IPS DF 6.9 (cell line): ENCODE measurements at places on chromosomes 12 and 14.

DNA sequence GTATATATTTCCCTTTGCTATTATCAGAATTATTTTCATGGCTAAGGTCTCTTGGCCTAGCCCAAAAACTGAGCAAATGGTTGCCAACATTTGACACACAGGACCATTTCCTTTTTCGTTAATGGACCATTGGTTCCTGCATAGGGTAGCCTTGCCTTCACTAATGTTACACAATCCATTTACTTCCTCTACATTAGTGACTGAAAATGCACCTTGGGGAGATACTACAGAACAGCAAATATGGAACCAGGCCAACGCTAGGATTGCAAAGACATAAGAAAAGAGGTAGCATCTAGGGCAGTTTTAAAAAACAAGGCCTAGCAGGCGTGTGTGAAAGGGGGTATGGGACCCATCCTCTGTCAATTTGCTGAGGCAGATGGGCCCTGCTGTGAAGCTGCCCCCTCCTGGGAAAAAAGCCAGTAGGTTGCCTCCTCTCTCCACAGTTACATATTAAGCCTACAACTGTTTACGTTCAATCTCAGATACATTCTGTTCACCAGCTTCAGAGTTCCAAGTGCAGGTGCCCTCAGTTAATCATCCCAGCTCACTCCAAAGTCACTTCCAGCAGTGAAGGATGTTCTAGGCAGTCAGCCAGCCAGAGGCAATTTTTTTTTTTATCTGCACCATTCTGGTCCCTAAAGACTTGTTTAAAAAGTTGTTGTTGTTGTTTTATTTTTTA is 15.0 kb downstream of the AQP6 start:
- no peak for DNase-seq

DNA sequence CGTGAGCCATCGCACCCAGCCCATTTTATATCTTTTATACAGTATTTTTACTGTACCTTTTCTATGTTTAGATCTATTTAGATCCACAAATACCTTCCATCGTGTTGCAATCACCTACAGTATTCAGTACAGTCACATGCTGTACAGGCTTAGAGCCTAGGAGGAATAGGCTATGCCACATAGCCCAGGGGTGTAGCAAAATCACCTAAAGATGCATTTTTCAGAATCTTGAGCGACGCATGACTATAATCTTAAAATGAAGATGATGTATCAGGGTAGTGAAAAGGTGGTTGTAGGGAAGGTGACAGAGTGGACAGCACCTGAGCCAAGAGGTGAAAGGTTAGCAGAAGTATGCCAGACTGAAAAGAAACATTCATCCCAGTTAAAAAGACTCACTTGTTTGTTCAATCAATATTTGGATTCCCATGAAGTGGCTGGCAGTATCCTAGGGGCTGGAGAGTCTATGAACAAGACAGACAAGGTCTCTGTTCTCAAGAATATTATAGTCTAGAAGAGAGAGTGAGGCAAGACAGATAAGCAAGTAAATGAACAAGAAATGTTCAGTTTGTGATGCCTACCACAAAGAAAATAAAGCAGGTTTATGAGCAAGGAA is 3.6 kb downstream of the SPRING1 start:
- no peak for DNase-seq

- no peak for DNase-seq
Measured at GRCh38 chr12:95836185-95836609, 22.6 kb upstream of the SNRPF start.

DNA sequence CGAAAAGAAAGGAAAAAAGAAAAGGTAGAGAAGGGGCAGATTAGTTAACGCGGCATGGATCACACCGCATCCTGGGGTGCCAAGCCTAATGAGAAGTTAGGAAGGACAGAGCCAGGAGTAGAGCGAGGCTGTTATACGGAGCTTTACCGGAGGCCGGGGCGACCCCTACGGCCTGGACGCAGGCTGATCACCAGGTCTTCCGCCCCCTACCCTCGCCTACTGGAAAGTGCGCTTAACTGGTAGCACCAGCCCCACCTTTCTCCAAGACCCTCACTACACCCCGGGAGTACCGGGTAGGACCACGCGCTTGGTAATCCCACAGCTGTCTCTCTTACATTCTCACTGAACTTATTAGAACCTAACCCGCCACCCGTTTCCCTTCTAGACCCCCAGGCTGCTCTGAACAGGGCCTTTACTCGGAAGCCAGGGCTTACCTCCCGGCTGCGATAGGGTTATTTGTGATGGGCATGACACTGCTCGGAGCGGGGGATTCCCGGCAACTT is 33.8 kb downstream of the WBP11 start:
- DNase-seq, result no peak

DNA sequence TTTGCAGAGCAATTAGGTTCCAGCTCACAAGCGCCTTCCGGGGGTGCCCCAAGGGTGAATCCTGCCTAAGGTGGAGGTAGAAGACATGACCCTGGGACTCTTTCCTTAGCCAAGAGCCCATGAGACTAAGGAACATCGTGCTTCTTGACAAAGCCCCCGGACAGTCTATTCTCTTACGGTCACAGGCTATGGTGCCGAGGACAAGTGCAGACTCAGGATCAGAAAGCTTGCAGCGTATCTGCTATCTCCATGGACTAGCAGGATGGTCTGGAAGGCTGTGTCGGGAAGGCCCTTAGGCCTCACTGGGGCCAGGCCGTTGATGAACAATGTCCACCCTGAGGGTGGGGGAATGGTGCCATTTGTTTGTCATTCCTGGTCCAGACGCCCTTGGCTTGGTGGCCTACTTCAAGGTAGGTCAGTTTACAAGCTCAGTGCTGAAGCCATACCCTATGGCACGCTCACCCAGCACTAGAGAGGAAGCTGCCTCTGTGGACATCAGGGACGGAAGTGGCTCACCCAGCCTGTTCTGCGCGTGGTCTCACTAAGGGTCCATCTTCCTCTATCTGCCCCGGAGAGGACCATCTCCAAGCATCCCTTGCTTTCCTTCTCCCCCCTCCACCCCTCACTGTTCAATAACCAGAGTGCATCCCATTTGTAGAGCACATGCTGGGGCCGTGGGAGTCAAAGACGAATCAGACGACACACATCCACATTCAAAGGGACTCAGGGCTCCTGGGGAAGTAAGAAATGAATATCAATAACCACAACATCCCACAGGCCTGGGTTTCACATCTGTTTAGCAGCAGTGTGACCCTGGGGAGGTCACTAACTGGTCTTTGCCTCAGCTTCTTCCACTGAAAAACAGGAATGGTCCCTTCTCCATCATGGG is 45.0 kb upstream of the IQSEC3 start:
- DNase-seq, result no peak

DNA sequence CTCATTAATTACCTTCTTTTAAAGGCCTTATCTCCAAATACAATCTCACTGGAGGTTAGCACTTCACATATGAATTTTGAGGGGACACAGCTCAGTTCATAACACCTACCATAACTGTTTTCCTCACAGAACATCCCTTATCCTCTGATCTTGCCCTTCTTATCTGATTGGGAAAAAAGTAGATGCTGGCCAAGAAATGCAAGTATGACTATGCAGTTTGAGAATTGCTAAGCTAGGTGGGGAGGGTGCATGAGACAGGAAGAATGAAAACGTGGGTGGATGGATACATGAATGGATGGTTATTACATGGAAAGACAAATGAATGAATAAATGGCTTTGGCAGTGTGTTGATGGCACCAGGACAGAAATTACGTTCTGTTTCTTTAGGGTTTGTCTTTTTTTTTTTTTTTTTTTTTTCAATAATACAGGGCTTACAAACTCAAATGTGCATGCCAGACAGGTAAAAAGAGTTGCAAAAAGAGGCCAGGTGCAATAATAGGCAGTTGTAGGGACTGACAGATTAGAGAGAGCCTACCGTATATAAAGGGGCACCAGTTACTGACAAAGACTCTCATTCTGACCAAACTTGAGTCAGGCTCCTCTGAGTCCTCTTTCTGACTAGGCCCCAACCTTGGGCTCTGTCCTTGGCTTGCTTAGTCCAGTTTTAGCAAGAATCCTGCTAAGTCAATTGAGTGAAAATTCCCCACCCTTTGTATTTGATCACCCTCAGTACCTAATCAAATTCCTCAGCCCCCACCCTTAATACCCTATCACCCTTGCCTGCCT is 304.9 kb downstream of the ZFP36L1 start:
- DNase-seq, result no peak

- no peak for DNase-seq
Measured at GRCh38 chr14:51129130-51129529, 34.2 kb upstream of the TRIM9 start.

DNA sequence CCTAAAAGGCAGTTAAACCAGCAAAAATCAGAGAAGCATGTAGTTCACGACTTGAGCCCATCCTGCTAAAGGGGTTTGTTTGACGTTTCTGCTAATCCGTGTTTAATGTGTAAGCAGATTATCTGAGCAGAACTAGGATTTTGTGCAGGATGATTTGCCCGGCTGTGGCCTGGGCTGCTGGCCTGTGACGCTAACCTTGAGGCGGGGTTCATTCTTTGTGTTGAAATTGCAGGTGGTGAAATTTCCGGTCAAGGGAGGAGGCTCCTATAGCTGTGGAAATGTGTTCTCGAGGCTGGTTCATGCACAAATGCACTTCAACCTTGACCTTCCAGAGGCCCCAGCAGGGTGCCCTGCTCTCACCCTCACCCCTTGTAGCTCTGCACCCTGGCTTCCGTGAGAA is 63.7 kb downstream of the SLC24A4 start:
- DNase-seq, result no peak

GRCh38 chr12:40451661-40452060 is 226.9 kb downstream of the LRRK2 start:
- no peak for DNase-seq

- DNase-seq, result no peak
Measured at GRCh38 chr12:43976027-43976426, 140.1 kb downstream of the TMEM117 start.

- no peak for DNase-seq
Measured at GRCh38 chr12:53651737-53652136, 24.1 kb downstream of the ATP5MC2 start.

DNA sequence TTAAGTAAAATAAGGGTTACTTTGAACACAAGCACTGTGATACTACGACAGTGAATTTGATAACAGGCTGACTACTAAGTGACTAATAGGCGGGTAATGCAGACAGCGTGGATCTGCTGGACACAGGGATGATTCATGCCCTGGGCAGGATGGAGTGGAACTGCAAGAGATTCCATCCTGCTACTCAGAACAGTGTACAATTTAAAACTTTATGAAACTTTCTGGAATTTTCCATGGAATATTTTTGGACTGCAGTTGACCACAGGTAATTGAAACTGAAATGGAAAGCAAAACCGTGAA is 46.0 kb downstream of the YEATS4 start:
- DNase-seq, result no peak

GRCh38 chr12:123559468-123559867 is 24.9 kb upstream of the TMED2 start:
- no peak for DNase-seq

DNA sequence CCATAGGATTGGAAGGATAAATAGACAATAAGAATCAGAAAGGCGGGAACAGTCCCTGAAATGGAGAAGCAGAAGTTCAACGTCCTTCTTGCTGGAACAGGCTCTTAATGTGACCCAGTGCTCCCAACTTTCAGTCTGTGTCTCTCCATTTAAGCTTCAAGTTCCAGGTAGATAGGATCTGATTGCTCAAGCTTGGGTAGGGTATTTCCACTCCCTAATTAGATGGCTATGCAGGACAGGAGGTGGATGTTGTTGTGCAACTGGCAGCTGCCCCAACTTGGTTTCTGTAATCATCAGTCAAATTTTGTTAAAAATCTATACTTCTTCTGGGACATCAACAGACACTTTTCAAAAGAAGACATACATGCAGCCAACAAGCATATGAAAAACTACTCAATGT is 266.2 kb downstream of the C12orf75 start:
- DNase-seq, result no peak

DNA sequence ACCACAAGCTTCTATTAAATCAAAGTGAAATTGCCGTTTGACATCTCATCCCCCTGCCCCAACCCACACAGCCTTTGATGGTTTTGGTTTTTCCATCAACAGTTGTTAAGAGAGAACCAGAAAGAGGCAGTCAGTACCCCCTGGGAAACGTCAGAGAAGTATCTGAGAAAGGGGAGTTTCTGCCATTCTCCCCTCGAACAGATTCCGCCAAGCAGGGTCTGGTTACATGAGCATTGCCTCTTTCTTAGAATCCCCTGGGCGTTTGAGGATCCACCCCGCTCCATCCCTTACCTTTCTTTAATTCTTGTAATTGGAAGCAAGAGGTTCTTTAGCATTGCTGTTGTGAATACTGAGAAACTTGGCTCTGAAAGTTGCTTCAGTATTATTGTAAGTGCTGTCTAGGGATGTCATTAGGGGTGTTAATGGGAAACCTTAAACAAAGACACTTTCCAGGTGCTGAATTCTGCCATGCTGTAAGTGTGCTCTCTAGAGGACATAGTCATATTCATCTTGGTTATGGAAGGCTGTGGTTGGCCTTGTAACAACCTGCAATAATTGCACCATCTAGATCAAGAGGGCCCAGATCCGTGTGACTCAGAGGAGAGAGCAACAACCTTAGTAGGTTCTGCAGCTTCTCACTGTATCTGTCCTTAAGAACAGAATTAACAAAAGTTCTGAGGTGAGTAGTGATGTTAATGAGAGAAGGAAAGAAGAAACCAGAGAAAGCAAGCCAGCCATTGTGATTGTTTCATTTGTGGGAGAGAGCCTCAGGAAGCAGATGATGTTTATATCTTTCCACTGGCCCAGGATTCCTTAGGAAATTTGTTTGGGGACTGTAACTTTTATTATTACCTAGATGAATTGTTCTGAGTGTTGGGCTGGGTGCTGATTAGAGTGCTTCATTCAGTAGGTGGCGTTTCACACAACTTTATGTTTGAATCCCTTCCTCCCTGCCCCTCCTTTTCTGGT is 9.0 kb downstream of the TMBIM6 start:
- DNase-seq, result no peak

- no peak for DNase-seq
Measured at GRCh38 chr12:104358353-104359003, 54.9 kb downstream of the EID3 start.

DNA sequence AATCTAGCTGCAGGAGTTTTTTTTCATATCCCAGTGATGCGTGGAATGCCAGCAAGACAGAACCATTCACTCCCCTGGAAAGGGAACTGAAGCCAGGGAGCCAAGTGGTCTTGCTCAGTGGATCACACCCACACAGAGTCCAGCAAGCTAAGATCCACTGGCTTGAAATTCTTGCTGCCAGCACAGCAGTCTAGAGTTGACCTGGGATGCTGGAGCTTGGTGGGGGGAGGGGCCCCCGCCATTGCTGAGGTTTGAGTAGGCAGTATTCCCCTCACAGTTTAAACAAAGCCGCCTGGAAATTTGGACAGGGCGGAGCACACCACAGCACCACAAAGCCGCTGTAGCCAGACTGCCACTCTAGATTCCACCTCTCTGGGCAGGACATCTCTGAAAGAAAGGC is 86.9 kb upstream of the STXBP6 start:
- no peak for DNase-seq
